SK-N-SH (cell line): ENCODE measurements at places on chromosomes 7 and 10. TPM values are rescaled to one million over a fixed set of nuclear protein-coding genes. Genes with fewer than 3 reads are reported as not detected.

GRCh38 chr10:17354781-17355180 lies 99.6 kb downstream of the ST8SIA6 start:
- no peak overlapping the region for H3K27ac ChIP-seq
- no peak overlapping the region for H3K4me3 ChIP-seq
- no peaks in the 10 kb centered on the region for H3K27me3 ChIP-seq
- H3K4me1 ChIP-seq, result peaks cover 2% of the 10 kb centered on the region
- no peak for DNase-seq
- no peaks in the 10 kb centered on the region for H3K36me3 ChIP-seq

DNA sequence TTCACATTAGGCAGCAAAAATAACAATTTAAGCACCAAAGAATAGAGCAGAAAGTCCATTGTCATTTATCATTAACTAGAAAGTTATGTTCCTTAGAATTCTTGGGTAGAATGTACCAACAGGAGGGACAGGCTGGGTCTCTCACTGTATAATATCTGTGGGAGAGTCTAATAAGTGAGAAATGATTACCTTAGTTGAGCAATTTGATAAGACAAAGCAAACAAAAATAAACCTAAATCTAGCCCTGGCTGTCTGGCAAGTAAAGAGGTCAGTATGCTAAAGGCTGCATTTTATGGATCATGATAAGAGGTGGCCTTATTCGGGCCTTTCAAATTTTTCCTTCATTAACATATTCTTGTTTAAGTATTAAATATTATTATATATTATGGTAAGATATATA lies 35.6 kb downstream of the THNSL1 start:
- H3K27ac ChIP-seq, result no peak overlapping the region
- H3K27me3 ChIP-seq, result no peaks in the 10 kb centered on the region
- no peaks in the 10 kb centered on the region for H3K36me3 ChIP-seq
- no peak overlapping the region for H3K4me3 ChIP-seq
- DNase-seq, result no peak

DNA sequence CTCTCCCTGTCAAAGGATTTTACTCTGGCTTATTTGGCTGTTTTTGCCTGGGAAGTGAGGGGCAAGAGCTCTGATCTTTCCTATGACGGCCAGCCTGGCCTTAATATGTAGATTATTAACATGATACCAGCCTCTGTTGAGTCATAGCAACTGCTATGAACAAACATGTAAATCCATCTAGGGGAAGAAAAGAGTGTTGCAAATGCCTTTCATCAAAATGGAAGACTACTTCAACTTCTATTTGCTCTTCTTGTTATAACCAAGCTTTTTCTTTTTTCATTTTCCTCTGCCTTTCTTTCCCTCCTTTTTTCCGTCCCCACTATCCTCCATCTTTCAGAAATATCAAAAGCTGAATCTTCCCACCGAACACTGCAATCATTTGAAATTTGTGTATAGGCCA lies 46.6 kb downstream of the BTRC start:
- H3K4me3 ChIP-seq, result no peak overlapping the region
- no peak for DNase-seq
- no peak overlapping the region for H3K27ac ChIP-seq
- no peaks in the 10 kb centered on the region for H3K27me3 ChIP-seq

DNA sequence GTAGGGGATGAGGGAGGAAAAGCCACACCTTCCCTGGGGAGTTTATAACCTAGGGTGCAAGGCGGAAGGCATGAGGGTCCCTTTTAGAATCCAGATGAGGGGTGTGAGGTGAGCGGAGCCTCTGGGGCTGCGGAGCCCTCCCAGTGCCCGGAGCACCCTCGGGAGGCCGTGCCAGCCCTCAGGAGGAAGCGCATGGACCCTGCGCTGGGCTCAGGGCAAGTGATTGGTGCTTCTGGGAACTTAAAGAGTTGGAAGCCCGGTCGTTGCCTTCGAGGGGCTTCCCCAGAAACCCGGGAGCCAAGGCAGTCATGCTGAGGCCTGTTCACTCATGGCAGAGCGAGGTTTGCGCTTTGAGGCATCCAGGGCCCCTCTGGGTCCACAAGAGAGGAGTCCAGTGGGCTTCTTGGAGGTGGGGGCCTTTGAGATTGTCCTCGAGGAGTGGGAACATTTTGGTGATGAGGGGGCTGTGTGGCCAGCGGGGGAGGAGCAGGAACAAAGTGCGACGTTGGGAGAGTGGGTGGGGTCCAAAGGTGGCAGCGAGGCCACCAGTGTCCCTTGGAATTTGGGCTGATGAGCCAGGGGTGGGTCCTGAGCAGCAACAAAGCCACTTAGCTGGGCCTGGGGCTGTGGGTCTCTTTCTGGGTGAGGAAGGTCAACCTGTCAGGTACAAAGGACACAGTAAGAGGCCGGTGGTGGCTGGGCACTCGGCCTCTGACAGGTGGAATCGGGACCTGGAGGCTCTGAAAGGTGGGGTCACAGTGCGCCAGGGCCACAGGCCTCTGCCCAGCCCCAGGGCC lies 79.9 kb downstream of the MKI67 start:
- DNase-seq, result no peak
- no peak overlapping the region for H3K4me3 ChIP-seq
- no peaks in the 10 kb centered on the region for H3K27me3 ChIP-seq
- H3K4me1 ChIP-seq, result peaks cover 6% of the 10 kb centered on the region; the same call in 1 of the 2 replicates
- H3K27ac ChIP-seq, result no peak overlapping the region

GRCh38 chr10:117519286-117519685 lies 23.3 kb upstream of the EMX2 start:
- H3K27me3 ChIP-seq, result no peaks in the 10 kb centered on the region
- H3K4me3 ChIP-seq, result no peak overlapping the region
- H3K27ac ChIP-seq, result no peak overlapping the region
- no peaks in the 10 kb centered on the region for H3K4me1 ChIP-seq
- H3K36me3 ChIP-seq, result no peaks in the 10 kb centered on the region

The STEAP1B gene
- 14.7 and 16.6 TPM in 2 replicates for polyA plus RNA-seq

The PRKAG2 gene
- polyA plus RNA-seq, result 51.6 and 62.0 TPM in 2 replicates

DNA sequence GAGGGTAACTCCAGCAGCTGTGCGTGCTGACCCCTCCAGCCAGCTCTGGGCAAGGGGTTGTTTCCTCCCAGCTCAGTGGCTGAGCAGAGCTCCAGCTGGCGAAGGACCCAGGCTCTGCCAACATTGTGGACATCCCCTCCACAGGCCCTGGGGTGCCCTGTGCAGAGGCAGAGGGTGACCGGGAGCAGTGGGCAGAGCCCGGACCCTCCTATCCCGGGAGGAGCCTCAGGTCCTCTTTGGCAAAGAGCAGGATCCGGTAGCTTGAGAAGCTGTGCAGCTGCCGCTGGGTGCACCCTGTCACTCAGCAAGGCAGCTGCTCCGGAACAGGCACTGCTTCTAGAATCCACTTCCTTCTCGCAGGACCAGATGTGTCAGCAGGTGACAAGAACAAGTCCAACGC lies 175.9 kb downstream of the EBF3 start:
- DNase-seq, result no peak
- H3K36me3 ChIP-seq, result no peaks in the 10 kb centered on the region
- H3K4me1 ChIP-seq, result no peaks in the 10 kb centered on the region
- H3K27me3 ChIP-seq, result no peaks in the 10 kb centered on the region

GRCh38 chr7:18995811-18996426 lies 121.5 kb downstream of the TWIST1 start:
- peak overlapping the region; percentile 33 for H3K4me3 ChIP-seq
- peaks cover 25% of the 10 kb centered on the region; the same call in 1 of the 2 replicates for H3K4me1 ChIP-seq
- DNase-seq, result peak; percentile 76
- H3K27me3 ChIP-seq, result no peaks in the 10 kb centered on the region

The SPDYE2 gene
- not detected in 2 replicates for polyA plus RNA-seq
